ENCODE measurements at places on chromosomes 7 and 10.

- no peak for DNase-seq
Observed at GRCh38 chr10:10677479-10677878, 340.2 kb upstream of the CELF2 start.

DNA sequence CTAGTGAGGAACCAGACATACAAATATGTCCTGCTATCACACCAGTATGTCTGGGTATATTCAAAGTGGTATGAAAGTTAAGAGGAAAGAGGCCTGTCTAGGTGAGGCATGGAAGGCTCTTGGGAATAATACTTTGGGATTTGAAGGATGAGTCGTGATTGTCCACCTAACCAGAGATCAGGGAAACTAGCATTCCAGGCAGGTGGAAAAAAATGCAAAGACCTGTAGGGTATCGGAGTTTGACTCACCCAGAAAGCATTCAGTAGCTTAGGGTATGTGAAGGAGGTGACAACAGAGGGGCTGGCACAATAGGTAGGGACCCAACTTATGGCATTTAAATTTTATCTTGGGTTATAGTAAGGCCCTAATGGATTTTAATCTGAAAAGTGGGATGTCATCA is 950 bp upstream of the GCC1 start:
- DNase-seq: no peak

DNA sequence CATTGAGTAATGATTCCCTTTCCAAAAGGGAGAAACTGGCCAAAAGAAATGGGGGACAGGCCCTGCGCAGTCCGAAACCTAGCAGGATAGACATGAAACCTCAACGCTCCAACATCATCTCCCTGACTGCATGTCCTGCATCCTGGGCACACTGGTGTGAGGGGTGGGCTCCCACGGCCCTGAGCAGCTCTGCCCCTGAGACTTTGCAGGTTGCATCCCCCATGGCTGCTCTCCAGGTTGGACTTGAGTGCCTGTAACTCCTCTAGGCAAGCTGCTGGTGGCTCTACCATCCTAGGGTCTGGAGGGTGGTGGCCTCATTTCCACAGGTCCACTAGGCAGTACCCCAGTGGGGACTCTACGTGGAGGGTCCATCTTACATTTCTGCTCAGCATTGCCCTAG is 16.3 kb upstream of the CRYGN start:
- DNase-seq: no peak

GRCh38 chr7:28697913-28698563 is 260.1 kb downstream of the TRIL start:
- DNase-seq: no peak

GRCh38 chr7:113113912-113114311 is 4.4 kb downstream of the SMIM30 start:
- DNase-seq: no peak

DNA sequence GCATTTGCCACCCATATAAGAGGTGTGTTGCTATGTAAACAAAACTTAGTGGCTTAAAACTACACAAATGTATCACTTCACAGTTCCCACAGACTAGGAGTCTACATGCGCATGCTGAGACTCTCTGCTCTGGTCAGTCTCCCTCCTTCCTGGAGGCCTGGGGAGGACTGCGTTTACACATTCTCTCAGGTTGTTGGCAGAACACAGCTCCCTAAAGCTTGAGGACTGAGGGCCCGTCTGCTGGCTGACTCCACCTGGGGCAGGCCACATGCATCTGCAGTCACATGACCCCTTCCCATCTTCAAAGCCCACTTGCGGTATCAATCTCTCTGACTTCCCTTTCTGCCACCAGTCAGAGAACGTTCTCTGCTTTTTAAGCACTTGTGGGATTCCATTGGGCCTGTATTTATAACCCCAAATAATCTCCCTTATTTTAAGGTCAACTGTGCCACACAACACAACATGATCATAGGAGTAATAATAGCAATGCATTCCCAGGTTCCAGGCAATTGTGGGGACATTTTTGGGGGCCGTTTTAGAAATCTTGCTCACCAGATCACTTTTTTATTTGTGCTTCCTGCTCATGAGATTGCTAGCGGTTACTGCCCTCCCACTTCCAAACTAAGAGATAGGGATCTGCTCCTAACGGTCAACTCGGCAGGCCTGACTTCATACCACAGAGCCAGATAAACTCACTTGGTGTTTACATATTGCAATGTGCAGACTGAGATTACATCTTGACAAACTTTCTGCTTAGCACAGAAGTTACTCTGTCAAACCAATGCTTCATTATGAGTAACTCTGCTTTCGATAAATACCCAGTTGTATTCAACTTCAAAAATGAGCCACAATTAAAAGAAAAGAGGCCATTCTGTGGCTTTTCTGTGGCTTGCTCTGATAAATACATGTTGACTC is 96.3 kb downstream of the ALOX5 start:
- no peak for DNase-seq

DNA sequence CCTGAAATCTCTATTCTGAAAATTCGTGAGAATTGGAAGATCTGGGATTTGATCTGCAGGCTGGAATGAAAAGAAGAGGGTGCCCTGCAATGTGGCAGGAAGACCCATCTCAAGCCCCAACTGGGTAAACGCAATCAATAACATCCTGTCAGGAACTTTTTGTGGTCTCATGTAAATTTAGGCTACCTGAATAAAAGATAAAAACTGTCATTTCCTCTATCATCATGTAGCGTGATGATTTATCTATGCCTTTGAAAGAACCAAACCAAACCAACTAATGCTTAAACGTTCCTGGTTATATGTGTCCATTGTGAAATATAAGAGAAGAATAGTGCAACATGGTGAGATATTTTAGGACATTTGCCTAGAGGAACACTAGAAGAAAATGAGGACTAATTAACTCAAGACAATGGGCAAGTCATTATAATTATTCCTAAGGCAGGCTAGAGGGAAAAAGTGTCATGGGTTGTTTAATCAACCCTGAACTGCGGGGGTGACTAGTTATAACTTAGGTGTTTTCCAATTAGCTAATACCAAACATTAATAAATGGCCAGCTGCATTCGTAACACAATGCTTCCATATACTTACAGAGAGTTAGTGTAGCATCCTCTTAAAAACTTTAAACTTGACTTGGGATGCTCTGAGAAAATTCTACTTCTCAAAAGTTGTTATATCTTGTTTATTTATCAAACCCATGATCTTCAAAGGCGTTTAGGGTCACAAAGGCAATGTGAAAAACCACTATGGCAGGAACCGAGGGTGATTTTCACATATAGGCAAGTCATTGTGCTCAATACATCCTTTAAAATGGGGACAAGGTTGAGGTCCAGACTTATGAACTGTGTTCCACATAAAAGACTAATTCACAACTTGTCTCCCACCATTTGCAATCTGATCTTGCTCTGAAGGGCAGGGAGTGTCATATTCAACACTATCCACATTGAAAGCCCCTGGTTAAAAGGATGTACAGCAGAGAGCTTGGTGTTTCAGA is 48.6 kb upstream of the ADO start:
- no peak for DNase-seq

DNA sequence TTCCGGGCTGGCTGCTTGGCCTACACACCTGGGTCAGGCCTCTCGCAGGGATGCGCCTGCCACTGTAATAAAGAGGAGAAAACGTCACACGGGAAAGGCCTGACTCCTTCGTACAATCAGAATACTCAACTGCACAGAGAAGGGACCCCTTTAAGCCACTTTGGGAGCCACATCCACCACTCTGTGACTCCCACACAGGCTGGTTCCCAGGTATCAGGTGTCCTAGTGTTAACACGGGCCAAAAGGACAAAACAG is 5.8 kb upstream of the ZNF736 start:
- DNase-seq: no peak

- no peak for DNase-seq
Observed at GRCh38 chr7:13639396-13639795, 350.1 kb downstream of the ETV1 start.

DNA sequence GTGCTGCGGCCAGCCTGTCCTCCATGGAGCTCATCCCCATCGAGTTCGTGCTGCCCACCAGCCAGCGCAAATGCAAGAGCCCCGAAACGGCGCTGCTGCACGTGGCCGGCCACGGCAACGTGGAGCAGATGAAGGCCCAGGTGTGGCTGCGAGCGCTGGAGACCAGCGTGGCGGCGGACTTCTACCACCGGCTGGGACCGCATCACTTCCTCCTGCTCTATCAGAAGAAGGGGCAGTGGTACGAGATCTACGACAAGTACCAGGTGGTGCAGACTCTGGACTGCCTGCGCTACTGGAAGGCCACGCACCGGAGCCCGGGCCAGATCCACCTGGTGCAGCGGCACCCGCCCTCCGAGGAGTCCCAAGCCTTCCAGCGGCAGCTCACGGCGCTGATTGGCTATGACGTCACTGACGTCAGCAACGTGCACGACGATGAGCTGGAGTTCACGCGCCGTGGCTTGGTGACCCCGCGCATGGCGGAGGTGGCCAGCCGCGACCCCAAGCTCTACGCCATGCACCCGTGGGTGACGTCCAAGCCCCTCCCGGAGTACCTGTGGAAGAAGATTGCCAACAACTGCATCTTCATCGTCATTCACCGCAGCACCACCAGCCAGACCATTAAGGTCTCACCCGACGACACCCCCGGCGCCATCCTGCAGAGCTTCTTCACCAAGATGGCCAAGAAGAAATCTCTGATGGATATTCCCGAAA is 2.7 kb downstream of the PIK3CG start:
- DNase-seq: no peak

DNA sequence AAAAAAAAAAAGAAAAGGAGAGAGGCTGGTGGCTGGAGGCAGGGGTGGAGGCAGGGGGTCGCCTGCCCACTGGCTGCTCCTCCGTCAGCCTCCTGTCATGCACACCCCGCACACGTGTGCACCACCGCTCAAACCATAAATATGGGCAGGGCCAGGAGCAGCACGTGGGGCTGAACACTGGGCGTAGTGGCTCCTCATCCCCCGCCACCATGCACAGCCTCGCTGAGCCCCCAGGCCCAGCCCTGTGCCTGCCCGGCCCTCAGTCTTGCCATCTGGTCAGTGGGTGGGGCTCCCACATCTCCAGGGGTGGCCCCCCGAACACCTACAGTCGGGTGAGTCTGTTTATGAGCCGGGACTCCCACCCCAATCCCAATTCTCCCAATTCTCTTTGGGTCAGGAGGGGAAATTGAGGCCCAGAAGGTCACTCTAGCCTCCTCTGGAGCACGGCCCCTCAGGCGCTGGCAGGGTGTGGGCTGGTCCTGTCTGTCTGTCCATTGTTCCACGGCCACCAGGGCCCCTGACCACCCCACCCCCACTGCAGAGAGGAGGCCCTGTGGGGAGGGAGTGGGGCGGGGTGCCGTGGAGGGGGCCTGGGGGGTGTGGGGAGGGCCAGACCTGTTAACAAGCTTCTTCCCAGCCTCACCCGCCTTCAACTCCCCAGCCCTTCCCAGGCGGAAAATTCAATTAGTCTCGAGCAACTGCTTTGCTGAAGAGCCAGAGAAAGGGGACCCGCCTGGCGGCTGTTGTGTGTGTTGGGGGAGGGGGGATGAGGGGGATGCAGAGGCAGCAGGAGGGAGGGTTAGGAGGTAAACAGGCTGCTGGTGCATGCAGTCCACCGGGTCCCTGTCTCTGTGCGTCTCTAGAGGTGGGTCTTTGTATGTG is 19.5 kb upstream of the GRIFIN start:
- no peak for DNase-seq

GRCh38 chr10:110273474-110273873 is 31.2 kb downstream of the SMNDC1 start:
- no peak for DNase-seq

GRCh38 chr7:101420436-101420835 is 57.8 kb downstream of the COL26A1 start:
- DNase-seq: no peak

GRCh38 chr7:45033261-45033930 is 33.4 kb downstream of the CCM2 start:
- DNase-seq: no peak

- no peak for DNase-seq
Observed at GRCh38 chr7:16014031-16014430, 327.5 kb upstream of the MEOX2 start.

GRCh38 chr10:106310596-106310995 is 853.9 kb downstream of the SORCS1 start:
- DNase-seq: no peak

GRCh38 chr7:50774319-50774718 is 8.4 kb downstream of the GRB10 start:
- DNase-seq: no peak

DNA sequence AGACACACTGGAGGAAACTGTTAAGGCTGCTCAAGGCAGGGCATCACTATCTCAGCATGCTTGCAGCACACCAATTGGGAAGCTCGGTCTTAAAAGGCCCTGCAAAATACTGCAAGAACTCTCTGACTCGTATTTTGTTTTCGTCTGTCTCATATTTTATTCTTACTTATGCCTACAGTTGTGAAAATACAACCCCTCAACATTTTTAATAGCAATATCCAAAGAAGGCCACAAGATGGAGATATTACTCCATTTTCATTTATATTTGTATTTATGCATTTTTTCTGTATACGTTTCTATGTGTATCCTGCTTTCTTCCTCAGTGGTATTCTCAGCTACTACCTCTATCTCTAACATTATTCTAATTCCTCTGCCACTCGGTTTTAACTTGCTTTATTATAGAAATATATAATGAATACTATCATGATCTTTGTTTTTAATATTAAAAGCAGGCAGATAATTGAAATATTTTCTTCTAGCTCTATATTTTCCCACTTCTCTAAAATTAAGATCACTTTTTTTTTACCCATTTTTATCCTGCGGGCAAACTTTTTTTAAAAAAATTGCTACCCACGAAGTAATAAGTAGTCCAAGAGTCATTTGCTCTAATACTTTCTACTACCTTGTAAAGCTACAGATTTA is 10.0 kb downstream of the DNAJC1 start:
- no peak for DNase-seq

GRCh38 chr10:88066876-88067275 is 203.5 kb downstream of the PTEN start:
- DNase-seq: no peak

GRCh38 chr10:22652988-22653481 is 61.3 kb downstream of the PIP4K2A start:
- no peak for DNase-seq

GRCh38 chr7:34675749-34676374 is 17.8 kb downstream of the NPSR1 start:
- no peak for DNase-seq

- DNase-seq: no peak
Observed at GRCh38 chr10:34252111-34252510, 563.0 kb downstream of the PARD3 start.

Data from GM19239 (cell line).